Caudate nucleus (tissue), 63 donors: ENCODE measurements at places on chromosomes 1 and 21.

DNA sequence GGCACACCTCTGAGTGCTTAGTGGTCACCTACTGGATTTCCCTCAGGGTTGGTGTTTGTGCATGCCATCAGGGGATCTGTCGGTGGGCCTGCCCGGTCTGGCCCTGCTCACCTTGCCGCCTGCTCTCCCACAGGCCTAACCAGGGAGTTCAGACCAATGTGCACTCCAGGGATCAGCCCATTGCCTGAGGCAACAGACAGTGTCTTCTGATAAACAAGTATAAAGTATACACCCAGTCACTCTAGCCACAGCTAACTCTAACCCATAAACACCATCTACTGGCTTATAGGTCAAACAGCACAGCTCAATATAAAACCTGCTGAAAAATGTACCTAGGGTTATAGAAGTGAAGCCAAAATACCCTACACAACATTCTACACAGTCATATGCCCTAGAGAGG lies 1300.0 kb downstream of the PLA2G4A start:
- no peak for DNase-seq

DNA sequence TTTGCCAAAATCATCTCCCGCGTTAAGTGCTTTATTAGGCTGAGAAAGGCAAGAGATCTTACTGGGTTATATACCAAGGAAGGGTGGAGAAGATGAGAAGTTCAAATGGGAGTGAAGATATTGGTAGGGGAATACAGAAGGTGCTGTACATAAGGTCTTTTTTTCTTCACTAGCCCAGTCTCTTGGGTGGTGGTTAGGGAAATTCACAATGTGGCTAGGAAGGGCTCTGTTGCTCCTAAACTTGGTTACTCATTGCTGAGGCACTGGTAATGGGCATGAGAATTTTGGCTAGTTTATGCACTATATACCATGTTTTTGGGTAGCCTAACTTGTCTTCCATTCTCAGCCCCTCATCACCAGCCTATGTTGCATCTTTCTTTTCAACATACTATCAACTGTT lies 50.6 kb downstream of the LHX4 start:
- no peak for DNase-seq

- DNase-seq: no peak
Measured at GRCh38 chr1:230857822-230858221, 10.5 kb downstream of the C1orf198 start.

GRCh38 chr1:4837031-4837600 lies 182.7 kb downstream of the AJAP1 start:
- DNase-seq: no peak

DNA sequence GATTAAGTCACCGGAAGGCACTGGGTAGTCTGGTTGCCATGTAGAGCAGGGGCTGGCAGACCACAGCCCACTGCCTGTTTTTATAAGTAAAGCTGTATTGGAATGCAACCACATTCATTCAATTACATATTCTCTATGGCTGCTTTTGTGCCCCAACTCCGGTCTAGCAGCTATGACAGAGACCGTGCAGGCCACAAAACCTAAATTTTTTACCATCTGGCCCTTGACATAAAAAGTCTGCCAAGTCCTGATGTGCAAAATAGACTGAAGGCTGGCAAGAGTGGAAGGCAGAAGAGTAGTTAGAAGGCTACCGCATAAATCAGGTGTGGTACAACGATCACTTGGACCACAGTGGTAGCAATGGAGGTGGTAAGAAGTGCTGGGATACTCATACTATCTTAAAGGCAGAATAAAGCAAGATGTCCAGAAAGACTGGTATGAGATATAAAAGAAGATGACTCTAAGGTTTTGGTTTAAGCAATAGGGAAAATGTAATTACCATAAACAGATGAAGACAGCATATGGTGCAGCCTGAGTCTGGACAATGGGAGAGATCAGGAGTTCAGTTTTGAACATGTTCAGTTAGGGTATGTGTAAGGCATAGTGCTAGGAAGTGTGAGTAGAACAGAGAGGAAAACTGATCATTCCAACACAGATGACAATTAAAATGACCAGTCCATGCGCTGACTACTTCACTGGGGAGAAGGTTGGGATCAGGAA lies 37.2 kb downstream of the EGLN1 start:
- no peak for DNase-seq

- no peak for DNase-seq
Measured at GRCh38 chr1:244276646-244277045, 175.1 kb downstream of the ADSS2 start.

GRCh38 chr1:198649968-198650338 lies 11.1 kb downstream of the PTPRC start:
- DNase-seq: no peak

GRCh38 chr1:115184951-115185331 lies 95.6 kb upstream of the TSPAN2 start:
- DNase-seq: no peak

DNA sequence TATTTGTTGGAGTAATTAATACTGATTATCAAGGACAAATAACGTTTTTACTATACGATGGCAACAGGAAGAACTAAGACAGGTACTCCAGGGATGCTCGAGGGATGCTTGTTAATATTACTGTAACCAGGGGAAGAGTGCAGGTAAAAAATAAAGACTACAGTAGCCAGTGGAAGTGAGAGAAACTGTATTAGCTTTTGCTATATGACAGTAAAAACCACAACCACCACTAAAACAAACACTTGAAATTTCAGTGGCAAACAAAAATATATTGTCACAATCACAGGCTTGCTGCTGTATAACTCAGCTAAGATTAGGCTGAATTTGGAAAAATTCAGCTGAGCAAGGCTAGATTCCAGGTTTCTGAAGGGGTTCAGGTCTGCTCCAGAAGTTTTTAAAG lies 812.6 kb upstream of the ADGRL4 start:
- no peak for DNase-seq

DNA sequence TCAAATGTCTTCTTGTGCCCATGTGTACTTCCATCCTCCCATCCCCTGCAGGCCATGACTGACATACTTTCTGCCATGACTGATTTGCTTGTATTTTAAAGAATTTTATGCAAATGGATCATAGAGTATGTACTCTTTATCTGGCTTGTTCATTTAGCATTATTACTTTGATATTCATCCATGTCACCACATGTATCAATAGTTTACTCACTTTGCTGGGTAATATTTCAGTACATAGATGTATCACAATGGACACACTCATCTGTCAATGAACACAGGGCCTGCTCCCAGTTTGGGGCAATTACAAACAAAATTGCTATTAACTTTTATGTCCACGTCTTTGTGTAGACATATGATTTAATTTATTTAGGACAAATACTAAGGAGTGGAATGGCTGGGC lies 259.1 kb downstream of the SDCCAG8 start:
- no peak for DNase-seq

DNA sequence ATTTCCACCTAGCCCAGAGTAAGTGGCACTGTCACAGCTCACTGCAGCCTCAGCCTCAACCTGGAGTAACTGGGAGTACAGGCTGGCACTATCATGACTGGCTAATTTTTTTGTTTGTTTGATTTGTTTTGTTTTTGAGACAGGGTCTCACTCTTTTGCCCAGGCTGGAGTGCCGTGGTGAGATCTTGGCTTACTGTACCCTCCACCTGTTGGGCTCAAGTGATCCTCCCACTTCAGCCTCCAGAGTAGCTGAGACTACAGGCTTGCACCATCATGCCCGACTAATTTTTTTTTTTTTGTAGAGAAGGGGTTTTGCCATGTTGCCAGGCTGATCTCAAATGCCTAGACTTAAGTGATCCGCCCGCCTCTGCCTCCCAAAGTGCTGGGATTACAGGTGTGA lies 2.5 kb downstream of the UCK2 start:
- no peak for DNase-seq

DNA sequence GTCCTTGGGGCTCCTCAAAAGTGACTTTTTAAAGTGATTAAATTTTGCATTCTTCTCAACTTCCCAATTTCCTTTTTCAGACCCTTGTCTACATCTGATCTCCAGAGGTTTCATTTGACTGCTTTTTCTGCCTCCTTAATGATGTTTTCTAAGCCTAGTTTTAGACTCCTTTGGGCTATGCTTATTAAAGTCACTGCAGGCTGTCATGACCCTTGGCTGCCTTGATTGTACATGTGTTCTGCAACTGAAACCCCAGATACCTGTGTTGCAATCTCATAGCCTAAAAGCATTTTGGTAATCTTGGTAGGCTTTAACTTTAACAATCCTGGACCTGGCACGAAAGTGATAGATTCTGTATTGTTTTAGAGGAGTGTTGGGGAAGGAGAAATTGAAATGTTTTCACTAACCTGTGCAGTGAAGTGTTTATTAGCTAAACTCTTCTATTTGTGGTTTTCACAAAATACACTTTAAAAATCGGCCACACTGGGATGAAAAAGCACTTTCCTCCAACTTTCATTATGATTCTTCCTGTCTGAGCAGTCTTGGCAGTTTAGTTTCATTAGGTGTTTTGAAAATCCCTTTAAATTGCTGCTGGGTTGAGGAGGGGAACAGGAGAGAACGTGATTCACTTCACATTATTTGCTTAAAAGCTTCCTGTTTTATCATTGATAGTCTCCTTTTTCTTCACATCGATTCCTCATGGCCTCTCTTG lies 4.9 kb downstream of the MACO1 start:
- DNase-seq: no peak

DNA sequence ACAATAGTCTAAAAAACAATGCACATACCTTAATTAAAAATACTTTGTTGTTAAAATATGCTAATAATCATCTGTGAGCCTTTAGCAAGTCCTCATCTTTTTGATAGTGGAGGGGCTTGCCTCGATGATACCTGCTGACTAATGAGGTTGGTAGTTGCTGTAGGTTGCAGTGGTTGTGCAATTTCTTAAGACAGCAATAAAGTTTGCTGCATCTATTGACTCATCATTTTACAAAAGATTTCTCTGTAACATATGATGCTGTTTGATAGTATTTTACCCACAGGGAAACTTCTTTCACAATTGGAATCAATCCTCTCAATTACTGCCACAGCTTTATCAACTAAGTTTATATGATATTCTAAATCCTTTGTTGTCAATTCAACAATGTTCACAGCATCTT lies 7.6 kb downstream of the C1orf87 start:
- no peak for DNase-seq

GRCh38 chr1:92956254-92957029 lies 4.8 kb downstream of the DIPK1A start:
- DNase-seq: no peak

GRCh38 chr1:213987927-213988506 lies at the start of gene PROX1:
PROX1 (plus strand) TSS chr1:213987973; CDS start chr1:213996536, 8,563 bp downstream.
- DNase-seq: no peak

GRCh38 chr21:15274701-15275485 lies 210.1 kb upstream of the NRIP1 start:
- no peak for DNase-seq
